ENCODE measurements at places on chromosomes 1 and 21. TPM values are rescaled to one million over a fixed set of nuclear protein-coding genes. Genes with fewer than 3 reads are reported as not detected.

DNA sequence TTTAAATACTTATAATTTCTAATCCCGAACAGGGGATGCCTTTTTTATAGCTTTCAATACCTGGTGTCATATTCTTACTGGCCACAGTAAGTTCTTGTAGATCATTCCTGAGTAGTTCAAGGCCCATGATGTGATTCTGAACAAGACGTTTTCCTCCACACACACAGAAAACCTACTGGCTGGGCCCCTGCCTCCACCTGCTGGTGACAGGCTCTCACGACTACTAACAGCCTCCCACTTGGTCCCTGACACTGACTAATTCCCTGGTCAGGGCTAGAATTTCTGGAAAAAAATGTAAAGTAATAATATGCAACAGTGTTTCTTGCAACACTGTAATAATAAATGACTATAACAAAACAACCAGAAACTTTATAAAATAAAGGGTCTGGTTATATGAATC is 50.4 kb upstream of the RIPK4 start:
- H3K36me3 ChIP-seq: peaks cover 15% of the 10 kb centered on the region
- H3K4me1 ChIP-seq: peaks cover 10% of the 10 kb centered on the region
- no peak overlapping the region for H3K27ac ChIP-seq
- no peak overlapping the region for H3K4me3 ChIP-seq

DNA sequence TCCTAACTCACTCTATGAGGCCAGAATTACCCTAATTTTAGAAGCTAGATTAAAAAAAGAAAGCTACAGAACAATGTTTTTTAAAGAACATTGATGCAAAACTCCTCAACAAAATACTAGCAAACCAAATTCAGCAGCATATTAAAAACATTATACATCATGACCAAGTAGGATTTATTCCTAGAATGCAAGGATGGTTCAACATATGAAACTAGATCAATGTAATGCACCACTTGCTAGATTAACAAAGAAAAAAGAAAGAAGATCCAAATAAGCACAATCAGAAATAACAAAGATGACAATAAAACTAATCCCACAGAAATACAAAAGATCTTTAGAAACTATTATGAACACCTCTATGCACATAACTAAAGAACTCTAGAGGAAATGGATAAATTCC is 13.3 kb upstream of the PPT1 start:
- no peak for DNase-seq
- peaks cover 13% of the 10 kb centered on the region for H3K27me3 ChIP-seq
- no peak overlapping the region for H3K27ac ChIP-seq
- H3K4me3 ChIP-seq: no peak overlapping the region
- peaks cover 10% of the 10 kb centered on the region for H3K36me3 ChIP-seq
- no peaks in the 10 kb centered on the region for H3K4me1 ChIP-seq

- H3K4me3 ChIP-seq: no peak overlapping the region
- no peaks in the 10 kb centered on the region for H3K27me3 ChIP-seq
- no peaks in the 10 kb centered on the region for H3K4me1 ChIP-seq
- H3K27ac ChIP-seq: no peak overlapping the region
- no peaks in the 10 kb centered on the region for H3K36me3 ChIP-seq
Measured at GRCh38 chr1:79811173-79811572, 804.6 kb upstream of the ADGRL4 start.

The FRRS1 gene
- 0.52 TPM for total RNA-seq

- H3K36me3 ChIP-seq: no peaks in the 10 kb centered on the region
- H3K4me3 ChIP-seq: no peak overlapping the region
- no peaks in the 10 kb centered on the region for H3K4me1 ChIP-seq
- no peak overlapping the region for H3K27ac ChIP-seq
- H3K27me3 ChIP-seq: peaks cover 12% of the 10 kb centered on the region
- no peak for DNase-seq
Measured at GRCh38 chr1:3251807-3252428, 182.9 kb downstream of the PRDM16 start.

GRCh38 chr1:227378181-227378580 is 59.9 kb upstream of the CDC42BPA start:
- no peak overlapping the region for H3K27ac ChIP-seq
- H3K36me3 ChIP-seq: no peaks in the 10 kb centered on the region
- H3K4me1 ChIP-seq: no peaks in the 10 kb centered on the region
- peaks cover 15% of the 10 kb centered on the region for H3K27me3 ChIP-seq

GRCh38 chr1:226664413-226665101 is 74.5 kb downstream of the ITPKB start:
- DNase-seq: no peak
- H3K4me3 ChIP-seq: no peak overlapping the region
- H3K4me1 ChIP-seq: peaks cover 95% of the 10 kb centered on the region
- no peaks in the 10 kb centered on the region for H3K27me3 ChIP-seq

- no peak overlapping the region for H3K4me3 ChIP-seq
- H3K36me3 ChIP-seq: no peaks in the 10 kb centered on the region
- DNase-seq: no peak
- H3K27me3 ChIP-seq: peaks cover 2% of the 10 kb centered on the region
- H3K27ac ChIP-seq: no peak overlapping the region
Measured at GRCh38 chr1:173601588-173601987, 1.3 kb downstream of the SLC9C2 start.
